ENCODE measurements at places on chromosomes 2 and 18.

GRCh38 chr2:20506201-20506685 lies 59.4 kb downstream of the RHOB start:
- no peak for DNase-seq

GRCh38 chr2:11482473-11483035 lies 16.6 kb upstream of the E2F6 start:
- no peak for DNase-seq

DNA sequence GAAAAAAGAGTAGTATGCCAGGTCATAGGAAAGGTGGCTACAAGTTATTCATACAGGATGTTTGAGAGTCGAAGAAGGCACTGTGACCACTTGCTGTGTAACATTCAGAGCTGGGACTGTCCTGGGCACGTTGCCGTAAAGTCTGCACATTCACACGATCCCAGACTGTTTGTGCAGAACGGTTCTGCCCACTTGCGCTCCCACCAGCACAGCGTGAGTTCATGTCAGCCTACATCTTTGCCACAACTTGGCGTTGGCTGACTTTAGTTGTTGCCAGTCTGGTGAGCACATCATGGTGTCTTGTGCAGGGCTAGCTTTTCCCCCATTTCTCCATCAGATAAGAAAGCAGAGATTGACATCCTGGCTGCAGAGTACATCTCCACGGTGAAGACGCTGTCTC lies 7.0 kb downstream of the ING5 start:
- no peak for DNase-seq

GRCh38 chr18:51654488-51655326 lies 457.2 kb upstream of the MEX3C start:
- DNase-seq = no peak

GRCh38 chr2:187421519-187421918 lies 26.5 kb downstream of the CALCRL start:
- no peak for DNase-seq

DNA sequence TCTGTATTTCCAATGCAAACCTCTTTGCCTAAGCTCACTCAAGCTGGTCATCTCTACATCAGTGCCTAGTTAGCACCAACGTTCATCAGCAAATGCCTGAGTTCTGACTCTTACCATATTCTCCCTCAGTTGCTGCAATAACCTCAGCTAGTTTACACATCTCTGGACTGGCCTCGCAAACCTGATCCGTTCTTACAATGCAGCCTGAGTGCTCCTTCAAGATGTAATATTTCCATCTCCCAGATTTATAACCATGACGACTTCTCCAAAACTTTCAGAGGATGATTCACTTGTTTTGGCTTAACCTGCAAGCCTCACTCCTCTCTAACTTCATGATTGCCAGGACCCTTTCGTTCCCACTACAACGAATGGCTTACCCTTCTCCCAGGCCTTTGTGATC lies 69.7 kb downstream of the DIPK1C start:
- DNase-seq = no peak

DNA sequence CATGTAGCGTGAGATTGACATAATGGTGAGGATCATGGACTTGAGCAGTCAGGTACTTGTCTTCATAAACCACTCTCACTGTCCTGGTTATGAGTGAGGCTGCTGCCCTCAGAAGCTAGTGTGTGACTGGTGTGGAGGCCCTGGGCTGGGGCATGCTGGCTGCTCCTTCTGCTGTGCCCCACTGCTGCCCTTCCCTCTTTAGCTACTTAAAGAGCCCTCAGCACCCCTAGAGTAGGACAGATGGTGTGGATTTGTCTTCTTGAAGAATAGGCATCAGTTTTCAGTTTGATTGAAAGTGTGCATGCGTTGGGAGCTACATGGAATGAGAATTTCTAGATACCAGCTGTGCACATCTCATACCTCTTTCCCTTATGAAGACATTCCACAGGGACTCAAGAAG lies 15.4 kb downstream of the CPLX4 start:
- DNase-seq = no peak

- DNase-seq = no peak
Observed at GRCh38 chr2:174442546-174443510, 44.0 kb downstream of the GPR155 start.

GRCh38 chr2:98605076-98605475 lies 3.2 kb downstream of the COA5 start:
- DNase-seq = no peak

DNA sequence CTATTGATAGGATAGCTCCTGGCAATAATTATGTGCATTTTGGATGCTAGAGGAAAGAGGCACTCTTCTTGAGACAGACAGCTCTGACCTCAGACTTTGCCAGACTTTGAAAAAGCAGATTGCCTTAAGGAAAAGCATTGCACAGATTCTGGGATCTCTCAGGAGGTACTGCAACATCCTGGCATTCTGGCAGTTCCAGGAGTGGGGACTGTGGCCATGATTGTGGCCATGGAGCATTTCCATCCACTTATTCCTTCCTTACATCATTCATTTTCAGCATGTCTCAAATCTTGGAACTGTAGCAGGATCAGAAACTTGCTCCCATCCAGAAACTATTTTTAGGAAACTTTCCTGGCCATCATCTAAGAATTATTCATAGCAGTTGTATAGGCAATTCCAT lies 144.9 kb upstream of the FOSL2 start:
- DNase-seq = no peak

- DNase-seq = no peak
Observed at GRCh38 chr2:9641641-9642040, 10.8 kb upstream of the YWHAQ start.

DNA sequence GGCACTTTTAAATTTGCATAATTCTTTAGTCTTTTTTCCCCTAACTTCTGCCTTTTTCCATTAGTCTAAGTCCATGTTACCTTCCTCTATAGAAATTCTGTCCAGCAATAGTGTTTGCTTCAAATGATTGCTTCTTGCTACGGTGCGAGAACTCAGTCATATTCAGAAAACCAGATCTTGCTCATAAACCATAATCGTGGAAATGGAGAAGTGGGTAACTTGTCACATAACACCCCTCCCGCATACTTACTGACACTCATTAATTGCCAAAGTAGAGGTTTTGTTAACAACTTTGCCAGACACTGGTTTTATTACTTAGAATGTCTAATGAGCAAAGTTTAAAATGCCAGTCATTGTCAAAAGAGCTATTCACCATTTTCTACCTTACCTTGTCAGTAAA lies 94.3 kb upstream of the TWSG1 start:
- DNase-seq = no peak

- peak; percentile 55 for DNase-seq
Observed at GRCh38 chr2:68734688-68735525, at the start of gene ARHGAP25. Gene ARHGAP25 (plus strand): TSS chr2:68734811. CDS start chr2:68735200, 389 bp downstream.

- DNase-seq = no peak
Observed at GRCh38 chr18:12451428-12451827, 43.7 kb downstream of the PRELID3A start.

- no peak for DNase-seq
Observed at GRCh38 chr2:200467806-200468681, 41.8 kb downstream of the KCTD18 start.

GRCh38 chr18:23306822-23307221 lies 146.3 kb upstream of the RIOK3 start:
- no peak for DNase-seq

DNA sequence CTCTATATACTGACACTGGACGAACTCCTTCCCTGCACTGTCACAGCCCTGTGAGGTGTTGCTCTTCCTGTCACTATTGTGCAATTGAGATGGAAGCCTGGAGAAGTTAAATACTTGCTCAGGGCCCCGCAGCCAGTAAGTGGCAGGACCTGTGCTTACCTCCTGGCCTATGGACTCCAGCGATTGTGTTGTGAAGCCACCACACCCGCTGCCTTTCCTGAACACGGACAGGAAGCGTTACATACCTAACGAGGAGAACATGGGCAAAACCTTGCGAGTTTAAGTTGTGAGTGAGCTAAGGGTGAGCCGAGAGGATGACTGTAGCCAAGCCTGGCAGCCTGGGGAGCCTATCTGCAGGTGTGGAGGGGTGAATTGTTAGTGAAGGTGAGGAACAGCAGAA lies 26.1 kb downstream of the RAB31 start:
- DNase-seq = no peak

DNA sequence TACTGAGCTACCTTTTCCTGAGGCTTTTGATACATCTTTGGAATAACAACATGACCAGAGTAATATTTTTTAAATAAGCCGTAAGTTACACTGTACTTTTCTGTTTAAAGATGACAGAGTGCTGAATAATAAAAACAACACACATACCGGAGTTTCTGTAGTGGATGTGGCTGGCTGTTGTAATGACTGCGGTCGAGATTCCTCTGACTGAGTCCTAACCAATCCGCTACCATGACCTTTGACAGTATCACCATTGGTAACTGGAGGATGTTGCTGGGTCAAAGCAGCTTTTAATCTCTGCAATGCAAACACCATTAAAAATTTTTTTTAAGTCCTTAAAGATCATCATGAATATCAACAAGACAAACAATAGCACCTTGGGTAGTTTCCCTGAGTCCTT lies 70.7 kb downstream of the ATF2 start:
- DNase-seq = no peak

DNA sequence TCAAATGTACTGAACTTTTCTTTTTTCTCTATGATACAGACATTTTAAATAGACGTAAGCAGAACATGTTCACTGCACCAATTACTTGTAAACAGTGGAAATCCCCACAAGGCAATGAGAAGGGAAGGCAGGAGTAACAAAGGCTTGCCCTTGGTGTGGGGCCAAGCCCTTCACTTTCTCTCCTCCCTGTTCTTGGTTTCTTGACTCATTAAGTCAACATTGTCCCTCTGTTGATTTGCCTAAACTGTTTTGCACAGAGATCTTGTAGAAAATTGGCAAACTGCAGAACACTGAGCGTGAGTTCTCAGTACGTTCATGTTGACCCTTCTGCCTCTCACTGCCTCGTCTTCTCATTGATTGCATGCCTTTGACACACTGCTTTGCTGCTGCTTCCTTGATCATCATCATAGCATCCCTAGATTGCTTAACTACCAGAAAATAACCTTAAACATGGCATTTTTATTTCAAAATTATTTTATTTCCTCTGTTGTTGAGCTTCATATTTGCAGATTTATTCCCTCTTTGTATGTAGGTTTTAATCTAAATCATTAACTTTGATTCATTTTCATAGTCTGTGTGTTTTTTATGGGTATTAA lies 257.7 kb downstream of the PTGR3 start:
- DNase-seq = no peak

DNA sequence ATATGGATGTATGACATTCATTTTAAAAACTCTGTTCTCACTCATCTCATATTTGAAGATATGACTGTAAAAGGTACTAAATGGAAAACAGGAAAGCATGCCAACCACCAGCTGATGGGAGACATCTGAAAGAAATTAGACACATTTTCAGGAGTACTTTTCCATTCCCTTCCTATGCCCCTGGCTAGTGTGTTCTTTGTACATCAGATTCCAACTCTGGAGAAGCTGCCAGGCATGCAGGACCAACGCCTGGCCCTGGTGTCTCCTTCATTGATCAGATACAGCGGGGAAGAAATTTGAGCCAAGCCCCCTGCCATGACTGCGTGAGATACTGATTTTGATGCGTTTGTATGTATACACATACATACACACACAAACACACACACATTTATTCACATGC lies 599.0 kb upstream of the SYT4 start:
- no peak for DNase-seq

DNA sequence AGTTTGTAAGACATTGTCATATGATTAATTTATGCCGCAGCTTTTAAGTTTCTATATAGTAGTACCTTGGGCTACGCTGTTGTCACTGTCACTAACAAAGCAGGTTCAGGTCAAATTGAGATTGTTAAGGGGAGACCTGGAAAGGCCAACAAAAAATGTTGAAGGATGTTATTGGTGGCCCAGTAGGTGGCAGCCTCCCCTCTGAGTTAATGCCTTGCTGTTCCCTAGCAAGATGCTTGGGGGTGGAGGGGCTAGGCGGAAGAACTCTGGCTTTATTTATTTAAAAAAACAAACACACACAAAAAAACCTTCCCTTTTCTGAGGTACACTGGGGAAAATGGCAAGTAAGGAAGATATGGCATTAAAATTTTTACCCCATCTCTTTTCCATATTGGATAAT lies 128.3 kb upstream of the ATP5MC3 start:
- no peak for DNase-seq

- no peak for DNase-seq
Observed at GRCh38 chr2:186459009-186459408, 27.1 kb upstream of the ZC3H15 start.

DNA sequence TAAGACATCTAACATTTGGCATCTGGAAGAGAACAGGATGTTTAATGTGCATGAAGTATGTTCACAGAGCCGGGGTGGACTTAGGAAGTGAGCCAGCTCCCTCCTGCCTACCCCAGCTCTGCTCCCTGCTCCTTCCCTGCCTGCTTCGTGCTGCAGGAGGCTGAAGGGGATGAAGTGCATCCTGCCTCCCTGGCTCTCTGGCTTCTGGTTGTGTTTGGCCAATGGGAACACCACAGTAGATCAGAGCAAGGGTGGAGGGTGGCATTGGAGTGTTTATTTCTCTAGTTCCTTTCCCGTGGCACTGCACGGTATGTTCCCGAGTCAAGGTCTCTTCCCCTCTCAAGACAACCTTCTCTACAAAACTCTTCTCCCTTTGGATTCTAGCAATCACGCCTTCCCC lies 379.9 kb downstream of the CLIP4 start:
- DNase-seq = no peak

DNA sequence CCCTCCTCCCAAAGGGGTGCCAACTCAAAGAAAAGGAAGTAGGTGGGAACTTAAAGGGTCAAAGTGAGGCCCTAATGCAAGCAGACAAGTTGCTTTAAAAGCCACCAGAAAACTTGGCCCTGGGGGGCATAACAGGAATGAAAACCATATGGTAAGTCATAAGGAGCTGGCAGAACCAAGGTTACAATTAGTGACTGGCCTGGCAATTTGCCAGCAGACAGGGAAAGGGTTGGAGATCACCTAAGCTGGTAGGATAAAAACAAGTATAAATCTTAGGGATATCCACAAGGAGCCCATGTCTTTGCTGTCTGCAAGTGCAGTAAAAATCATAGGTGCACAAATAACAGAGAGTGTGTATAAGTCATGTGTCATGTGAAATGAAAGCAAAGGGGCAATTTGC lies 256.7 kb upstream of the LRRTM4 start:
- no peak for DNase-seq

DNA sequence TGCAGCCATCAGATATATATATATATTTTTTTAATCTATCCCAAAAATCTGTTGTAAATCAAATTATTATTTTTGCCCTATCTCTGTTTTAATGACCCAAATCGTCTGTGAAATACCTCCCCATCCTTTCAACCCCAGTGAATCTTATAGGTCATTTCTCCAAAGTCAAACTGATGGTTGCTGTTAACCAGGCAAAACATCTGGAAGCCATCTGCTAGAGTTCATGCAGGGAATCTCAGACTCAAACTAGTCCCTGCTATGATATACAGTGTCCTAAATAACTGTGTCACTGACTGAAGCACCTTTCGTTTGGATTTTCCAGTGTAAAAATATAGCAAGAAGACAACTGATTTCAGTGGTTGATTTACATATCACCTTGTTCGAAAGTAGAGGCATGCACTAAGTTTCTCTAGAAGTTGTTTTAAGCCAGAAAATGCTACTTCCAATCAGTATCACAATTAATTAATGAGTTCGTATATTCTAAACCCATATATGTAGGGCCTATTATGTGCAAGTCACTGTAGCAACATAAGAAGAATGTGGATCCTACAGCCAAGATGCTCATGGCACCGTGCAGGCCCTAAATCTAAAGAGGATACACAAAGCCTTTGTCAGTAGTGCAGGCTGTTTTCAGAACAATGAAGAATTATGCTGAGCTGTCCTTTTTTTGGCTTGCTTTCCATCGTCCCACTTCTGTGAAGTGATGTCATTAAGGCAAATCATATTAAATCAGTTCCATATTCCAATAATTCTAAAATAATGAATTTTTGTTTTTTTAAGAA lies 566.0 kb downstream of the STK39 start:
- no peak for DNase-seq

Data from amygdala (tissue), 56 donors.